ENCODE measurements at places on chromosomes 4 and X.

GRCh38 chr4:156749426-156750403, 221.9 kb downstream of the PDGFC start:
- DNase-seq = no peak

DNA sequence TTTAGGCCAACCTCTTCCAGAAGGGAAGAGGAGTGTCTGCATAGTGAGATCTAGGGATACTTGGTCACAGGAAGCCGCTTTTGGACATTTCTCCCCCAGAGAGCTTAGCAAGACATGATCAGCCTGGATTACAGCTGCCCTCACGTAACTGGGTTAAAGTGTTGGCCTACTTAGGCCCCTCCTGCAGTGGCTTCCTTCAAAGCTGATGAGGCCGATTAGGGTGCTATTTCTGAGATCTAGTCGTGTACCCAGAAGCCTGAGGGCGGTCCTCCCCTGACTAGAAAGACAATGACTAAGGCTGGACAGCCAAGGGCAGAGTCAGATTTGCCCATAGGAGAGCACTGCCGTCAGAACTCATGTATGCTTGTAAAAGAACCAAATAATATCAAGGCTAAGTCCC, 135.0 kb downstream of the AMMECR1 start:
- DNase-seq = no peak

DNA sequence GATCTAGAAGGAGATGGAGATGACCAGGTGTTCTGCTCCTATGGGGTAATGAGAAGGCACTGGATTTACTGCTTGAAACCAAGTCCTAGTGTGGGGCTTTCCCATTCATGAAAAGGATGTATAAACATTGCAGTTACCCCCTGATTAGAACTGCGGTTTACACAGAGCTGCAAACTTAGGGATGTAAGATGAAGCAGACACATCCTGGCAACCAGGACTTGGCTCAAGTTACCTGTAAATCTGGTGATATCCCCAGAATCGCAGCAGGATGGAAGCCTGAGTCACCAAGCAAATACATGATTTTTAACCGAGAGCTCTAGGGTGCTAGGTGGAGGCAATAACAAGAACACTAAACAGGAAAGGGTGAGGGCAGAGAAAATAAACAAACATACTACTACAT, 178.6 kb upstream of the MAMLD1 start:
- no peak for DNase-seq

- no peak for DNase-seq
Measured at GRCh38 chrX:107014936-107015335, 14.9 kb upstream of the MORC4 start.

- no peak for DNase-seq
Measured at GRCh38 chr4:159382856-159383561, 280.1 kb downstream of the RAPGEF2 start.

- peak; percentile 31 for DNase-seq
Measured at GRCh38 chr4:54230484-54231418, 1.7 kb downstream of the PDGFRA start.

DNA sequence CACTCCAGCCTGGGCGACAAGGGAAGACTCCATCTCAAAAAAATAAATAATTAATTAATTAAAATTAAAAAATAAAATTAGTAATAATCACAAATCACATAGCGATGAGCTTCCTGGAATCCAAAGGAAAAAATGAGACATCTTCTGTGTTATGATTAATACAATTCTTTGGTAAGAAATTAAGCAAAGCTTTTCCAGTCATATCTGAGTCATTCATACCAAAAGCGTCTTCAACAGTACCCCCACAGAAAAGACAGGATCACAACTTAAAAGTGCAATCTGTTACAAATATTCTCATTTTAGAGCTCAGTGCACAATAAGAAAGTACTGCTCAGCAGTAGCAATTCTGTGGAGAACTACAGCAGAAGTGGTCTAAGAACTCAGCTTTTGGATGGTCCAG, 168.5 kb upstream of the MXRA5 start:
- DNase-seq = no peak

GRCh38 chr4:5004496-5004895, 14.8 kb downstream of the CYTL1 start:
- DNase-seq = no peak

- peak; percentile 87 for DNase-seq
Measured at GRCh38 chr4:7823416-7823824, 116.2 kb downstream of the AFAP1 start.

DNA sequence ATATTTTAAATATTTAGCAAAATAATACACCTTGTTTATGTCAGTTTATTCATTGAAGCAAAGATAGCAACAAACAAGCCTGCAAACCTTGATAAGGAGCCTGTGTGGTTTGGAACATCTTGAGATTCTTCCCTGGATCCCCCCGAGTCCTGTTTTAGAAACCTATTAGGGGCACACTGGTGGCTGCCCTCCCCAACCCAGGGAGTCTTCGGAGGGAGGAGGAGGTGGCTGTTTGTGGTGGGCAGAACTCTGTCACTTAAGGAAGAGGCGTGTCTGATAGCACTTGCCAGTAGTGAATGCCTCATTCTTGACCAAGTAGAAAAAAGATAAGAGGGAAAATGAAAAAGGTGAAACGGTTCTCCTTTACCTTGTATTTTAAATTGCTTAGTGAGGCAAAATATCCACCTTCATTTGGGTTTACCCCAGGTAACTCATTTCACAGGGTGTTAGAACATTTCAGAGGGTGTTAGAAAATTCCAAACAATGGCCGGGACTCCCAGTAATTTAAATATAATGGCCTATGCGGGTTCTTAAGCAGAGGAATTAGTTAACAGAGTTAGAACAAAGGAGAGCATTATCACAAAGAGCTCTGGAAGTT, 10.4 kb downstream of the KIT start:
- DNase-seq = no peak
